ENCODE measurements at places on chromosomes 1 and 21.
A peak's percentile ranks its signal among the peaks of the same experiment; 100 is the strongest.

- no peak for DNase-seq
Measured at GRCh38 chr1:204242920-204243319, 29.1 kb upstream of the GOLT1A start.

DNA sequence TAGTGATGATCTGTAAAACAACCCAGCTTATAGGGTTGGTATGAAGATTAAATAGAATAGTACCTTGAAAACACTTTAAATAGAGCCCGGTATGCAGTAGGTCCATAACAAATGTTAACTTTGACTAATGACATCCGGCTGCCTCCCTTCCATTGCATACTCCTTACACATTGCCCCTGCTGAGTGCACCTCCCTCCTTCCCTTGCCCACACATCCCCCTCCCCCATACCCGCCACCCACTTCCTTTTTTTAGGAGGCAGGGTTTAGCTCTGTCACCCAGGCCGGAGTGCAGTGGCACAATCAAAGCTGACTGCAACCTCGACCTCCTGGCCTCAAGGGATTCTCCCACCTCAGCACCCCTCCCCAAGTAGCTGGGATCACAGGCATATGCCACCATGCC, 24.4 kb upstream of the ZC3H12A start:
- no peak for DNase-seq

GRCh38 chr21:35102488-35103371, 53.6 kb upstream of the RUNX1 start:
- DNase-seq: no peak

- no peak for DNase-seq
Measured at GRCh38 chr1:151401125-151401788, 1.9 kb downstream of the PSMB4 start.

DNA sequence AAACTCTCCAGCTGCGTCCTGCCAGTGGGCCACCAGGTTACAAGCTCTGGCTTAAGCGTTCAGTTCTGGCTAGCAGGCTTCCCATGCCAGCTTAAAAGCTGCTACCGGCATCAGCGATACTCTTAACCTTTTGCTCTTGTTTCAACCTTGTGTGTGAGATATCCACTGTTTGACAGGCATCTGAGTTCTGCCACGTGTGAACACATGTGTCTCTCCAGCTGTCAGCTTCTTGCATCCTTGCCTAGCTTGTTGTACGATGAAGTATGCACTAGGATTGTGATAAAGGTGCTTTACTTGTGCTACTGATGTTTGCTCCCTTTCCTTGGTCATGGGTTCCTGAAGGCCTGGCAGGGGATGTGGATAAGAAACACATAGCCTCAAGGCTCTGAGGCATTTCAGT, 201.6 kb downstream of the PRDM2 start:
- no peak for DNase-seq

DNA sequence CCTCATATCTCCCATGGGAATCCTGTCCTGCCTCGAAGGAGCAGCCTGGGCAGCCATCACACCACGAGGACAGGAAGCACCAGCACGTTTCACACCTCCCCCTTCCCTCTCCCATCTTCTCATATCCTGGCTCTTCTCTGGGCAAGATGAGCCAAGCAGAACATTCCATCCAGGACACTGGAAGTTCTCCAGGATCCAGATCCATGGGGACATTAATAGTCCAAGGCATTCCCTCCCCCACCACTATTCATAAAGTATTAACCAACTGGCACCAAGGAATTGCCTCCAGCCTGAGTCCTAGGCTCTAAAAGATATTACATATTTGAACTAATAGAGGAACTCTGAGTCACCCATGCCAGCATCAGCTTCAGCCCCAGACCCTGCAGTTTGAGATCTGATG, 8.7 kb downstream of the SLAMF8 start:
- no peak for DNase-seq

GRCh38 chr1:241240069-241240468, 116.9 kb downstream of the RGS7 start:
- DNase-seq: no peak

- no peak for DNase-seq
Measured at GRCh38 chr21:30382201-30382600, 10.1 kb upstream of the KRTAP13-2 start.

GRCh38 chr1:179955731-179956130, 1.1 kb downstream of the CEP350 start:
- DNase-seq: no peak

- no peak for DNase-seq
Measured at GRCh38 chr1:37845049-37845646, 14.2 kb downstream of the MTF1 start.

DNA sequence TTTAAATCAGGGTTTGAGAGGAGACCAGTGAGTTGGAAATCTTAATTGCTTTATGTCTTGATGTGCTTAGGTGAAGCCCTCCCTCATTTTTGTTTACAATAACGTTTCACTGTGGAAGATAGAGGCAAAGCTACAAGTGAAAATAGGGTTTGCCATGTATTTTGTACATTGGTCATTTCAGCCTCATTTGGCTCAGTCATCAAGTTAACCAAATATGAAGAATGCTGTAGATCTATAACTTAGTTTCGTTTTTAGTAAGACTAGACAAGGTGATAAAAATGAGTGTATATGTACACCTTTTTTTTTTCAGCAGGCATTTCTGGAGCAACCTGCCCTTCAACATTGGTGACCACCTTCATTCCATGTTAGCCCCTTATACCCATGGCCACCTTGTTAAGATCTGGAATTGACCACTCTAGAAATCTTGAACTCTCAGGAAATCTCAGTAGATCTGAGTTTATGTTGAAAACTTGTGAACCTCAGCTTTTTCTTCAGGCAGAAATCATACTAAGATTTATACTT, 2.9 kb downstream of the NFYC start:
- no peak for DNase-seq

- DNase-seq: no peak
Measured at GRCh38 chr1:172778456-172779455, 119.9 kb downstream of the FASLG start.

DNA sequence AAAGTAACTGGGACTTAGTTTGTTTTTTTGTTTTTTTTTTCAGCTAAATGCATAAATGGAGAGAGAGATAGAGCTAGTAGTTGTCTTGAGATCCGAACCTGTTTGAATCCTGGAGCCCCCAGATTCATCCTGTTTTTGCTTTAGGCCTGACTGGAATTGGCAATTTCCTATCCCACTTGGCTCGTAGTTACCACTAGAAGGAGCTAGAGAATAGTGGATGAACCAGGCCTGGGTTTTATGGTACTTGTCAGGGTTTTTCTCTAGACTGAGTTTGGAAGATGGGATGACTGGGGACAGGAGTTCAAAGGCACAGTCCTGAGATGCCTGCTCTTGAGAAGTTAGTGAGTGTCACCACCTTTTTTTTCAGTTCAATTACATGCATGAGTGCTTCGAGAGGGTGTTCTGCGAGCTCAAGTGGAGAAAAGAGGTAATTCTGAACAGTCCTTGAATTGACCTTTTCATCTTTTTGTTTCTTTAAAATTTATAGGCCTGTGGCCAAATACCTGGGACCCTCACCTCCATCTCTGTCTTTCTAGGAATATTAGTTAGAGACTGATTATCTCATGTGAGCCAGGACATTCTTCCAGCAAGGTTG, 23.4 kb downstream of the CELF3 start:
- DNase-seq: no peak

GRCh38 chr1:85475055-85475454, 10.1 kb upstream of the DDAH1 start:
- no peak for DNase-seq

- DNase-seq: no peak
Measured at GRCh38 chr1:206770531-206771337, at the start of gene IL19. Gene IL19 (plus strand): TSS chr1:206770773. CDS start chr1:206836663, 65,890 bp downstream.

DNA sequence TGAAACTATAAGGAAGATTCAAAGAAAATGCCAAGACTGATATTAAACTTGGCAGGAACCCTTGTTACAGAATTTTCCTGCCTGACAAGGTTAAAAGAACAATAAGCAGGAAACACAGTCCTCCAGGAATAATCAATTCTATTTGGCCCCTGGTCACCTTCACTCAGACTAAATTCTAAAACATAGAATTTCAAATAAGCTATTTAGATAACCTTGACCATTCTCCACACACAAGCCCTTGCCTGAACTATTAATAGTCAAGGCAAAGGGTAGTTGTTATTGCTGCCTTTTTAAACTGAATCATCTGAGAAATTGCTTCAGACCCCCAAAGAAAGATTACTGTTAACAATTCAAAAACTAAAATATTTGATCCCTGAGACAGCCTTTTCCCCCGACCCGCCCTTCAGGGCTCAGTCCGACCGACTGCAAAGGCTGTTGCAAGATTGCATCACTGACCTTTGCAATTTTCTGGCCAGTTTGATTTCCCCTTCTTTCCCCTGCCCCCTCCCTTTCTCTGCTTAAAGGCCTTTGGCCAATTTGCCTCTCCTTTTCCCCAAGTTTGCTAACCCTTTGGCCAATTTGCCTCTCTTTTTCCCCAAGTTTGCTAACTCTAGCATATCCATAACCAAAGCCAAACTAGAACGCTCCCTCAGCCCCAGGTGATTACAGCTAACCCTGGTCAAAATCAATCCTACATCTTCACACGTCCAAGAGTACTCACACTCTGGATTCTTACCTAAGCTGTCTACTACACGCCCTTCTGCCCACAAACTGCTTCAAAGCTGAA, 1.4 kb upstream of the G0S2 start:
- no peak for DNase-seq

DNA sequence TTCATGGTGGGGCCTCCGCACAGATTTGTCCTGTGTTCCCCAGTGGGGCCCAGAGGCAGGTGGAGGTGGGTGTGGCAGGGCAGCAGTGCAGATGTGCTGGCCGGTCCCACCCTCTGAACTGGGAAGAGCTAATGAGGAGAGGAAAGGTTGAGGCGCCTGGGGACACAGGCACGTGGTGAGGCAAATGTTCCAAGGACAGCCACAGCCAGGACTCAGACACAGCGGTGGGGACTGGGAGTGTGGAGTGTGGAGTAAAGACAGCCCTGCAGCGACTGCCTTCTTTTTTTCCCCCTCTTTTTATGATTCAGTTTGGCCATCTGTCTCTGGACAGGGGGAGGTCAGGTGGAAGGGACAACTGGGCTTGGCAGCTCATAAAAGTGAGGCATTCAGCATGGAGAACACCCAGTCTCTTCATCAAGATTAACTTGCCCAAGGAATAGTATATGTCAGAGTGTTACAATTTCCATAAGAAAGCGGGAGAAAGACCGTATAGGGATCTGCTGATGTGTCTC, 104.2 kb upstream of the GCLM start:
- no peak for DNase-seq

GRCh38 chr1:923131-923990, at the start of gene SAMD11:
Gene SAMD11 (plus strand): TSS chr1:923923. CDS start chr1:924432, 509 bp downstream.
- peak; percentile 90 for DNase-seq

- DNase-seq: no peak
Measured at GRCh38 chr1:81406292-81406999, 394.3 kb upstream of the ADGRL2 start.

DNA sequence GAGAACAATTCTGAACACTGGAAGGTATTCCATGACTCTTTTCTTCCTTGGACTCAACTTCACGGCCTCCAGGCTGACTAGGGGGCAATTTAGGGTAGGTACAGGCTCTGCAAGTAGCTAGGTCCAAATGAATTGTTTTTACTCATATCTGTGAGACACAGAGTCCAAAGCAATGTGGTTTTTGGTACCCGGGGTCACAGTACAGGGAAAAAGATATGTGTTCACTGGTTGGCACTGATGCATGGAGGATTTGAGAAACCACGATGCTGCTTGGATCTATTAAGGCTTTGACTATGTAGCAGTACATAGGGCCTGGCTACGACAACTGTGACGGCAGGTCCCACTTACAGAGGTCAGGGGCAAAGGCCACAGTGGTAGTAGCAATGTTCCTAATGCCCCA, 200.6 kb downstream of the DUSP10 start:
- DNase-seq: no peak

GRCh38 chr1:174160109-174160473, 771 bp downstream of the RABGAP1L start:
- DNase-seq: peak; percentile 73

GRCh38 chr1:230316864-230317745, 109.0 kb downstream of the PGBD5 start:
- DNase-seq: no peak

GRCh38 chr1:87980494-87980893, 651.8 kb downstream of the LMO4 start:
- DNase-seq: no peak

DNA sequence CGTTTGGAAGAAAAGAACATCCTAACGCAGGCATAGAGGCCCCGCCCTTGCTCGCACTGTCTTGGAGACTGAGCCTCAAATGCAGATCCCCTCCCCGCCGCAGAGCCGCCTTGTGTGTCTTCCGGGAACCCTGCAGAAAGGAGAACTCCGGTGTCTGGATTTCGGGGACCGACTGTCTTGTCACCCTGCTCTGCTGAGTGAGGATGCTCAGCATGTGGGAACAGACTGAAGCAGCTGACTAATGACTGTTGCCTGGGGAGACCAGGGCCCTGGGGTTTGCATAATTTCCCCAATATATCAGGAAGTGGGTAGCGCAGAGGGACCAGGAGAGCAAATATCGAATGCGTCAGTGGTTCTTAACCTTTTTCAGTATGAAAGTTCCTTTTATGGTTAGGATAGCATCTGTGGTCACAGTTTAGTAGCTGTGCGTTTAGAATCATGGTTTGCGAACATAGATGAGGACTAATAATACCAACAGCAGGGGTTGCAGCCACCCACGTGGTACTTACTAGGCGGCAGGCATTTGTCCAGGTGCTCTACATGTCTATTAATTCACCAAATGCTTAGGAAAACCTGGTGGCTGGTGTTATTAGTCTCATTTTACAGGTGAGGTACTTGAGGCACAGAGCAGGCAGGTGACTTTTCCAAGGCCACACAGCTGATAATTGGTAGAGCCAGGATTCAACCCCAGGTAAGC, 14.3 kb downstream of the GPR137B start:
- no peak for DNase-seq

- DNase-seq: no peak
Measured at GRCh38 chr1:57897581-57897980, 473.7 kb upstream of the DAB1 start.

- no peak for DNase-seq
Measured at GRCh38 chr1:239243006-239243405, 143.4 kb upstream of the CHRM3 start.

DNA sequence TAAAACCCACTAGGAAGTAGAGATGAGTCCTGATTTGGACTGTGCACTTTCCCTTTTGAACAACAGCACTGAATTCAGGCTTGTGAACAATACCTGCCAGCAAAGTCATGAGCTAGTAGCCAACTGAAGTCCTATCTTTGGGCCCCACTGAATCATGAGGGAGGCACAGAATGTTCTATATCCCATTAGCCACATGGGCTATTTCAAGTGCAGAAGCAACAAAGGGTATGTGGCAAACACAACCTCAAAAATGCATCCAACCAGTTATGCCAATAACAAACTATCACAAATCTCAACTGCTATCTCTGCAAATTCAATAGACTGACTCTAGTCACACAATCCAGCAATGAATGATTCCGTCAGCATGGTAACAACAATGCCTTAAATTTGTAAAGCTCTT, 276.0 kb downstream of the MRPL39 start:
- no peak for DNase-seq
